Activated naive CD8-positive, alpha-beta T cell treated with anti-CD3 and anti-CD28 coated beads, Interleukin-2, amount 10 ng/mL, durations not matched to agents 7 days and 5 days (primary cell): ENCODE measurements at places on chromosomes 16 and 17. TPM values are rescaled to one million over a fixed set of nuclear protein-coding genes. Genes with fewer than 3 reads are reported as not detected.

GRCh38 chr17:40563220-40564052, 1.8 kb downstream of the CCR7 start:
- H3K27me3 ChIP-seq: no peaks in the 10 kb centered on the region
- peak overlapping the region; percentile 97 for H3K4me3 ChIP-seq
- peak overlapping the region; percentile 99 for H3K27ac ChIP-seq
- H3K36me3 ChIP-seq: peaks cover 66% of the 10 kb centered on the region

GRCh38 chr17:1190751-1191331, 11.1 kb upstream of the ABR start:
- no peak overlapping the region for H3K4me3 ChIP-seq
- no peak overlapping the region for H3K27ac ChIP-seq
- no peak for DNase-seq
- H3K4me1 ChIP-seq: peaks cover 24% of the 10 kb centered on the region
- no peaks in the 10 kb centered on the region for H3K36me3 ChIP-seq

DNA sequence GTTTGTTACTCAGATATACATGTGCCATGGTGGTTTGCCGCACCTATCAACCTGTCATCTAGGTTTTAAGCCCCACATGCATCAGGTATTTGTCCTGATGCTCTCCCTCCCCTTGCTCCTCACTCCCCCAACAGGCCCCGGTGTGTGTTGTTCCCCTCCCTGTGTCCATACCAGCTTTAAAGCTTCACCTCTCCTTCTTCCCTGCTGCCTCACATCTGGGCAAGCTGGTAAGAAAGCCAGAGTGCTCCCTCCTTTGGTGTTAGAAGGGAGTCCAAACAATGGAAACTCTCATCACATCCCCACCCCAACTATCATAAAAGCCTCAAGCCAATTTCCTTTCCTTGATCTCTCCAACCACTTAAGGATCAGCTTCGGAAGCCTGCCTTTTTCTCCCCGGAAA, 1115.6 kb upstream of the GOT2 start:
- H3K4me1 ChIP-seq: no peaks in the 10 kb centered on the region
- H3K4me3 ChIP-seq: no peak overlapping the region
- H3K36me3 ChIP-seq: no peaks in the 10 kb centered on the region
- DNase-seq: no peak
- no peaks in the 10 kb centered on the region for H3K27me3 ChIP-seq

DNA sequence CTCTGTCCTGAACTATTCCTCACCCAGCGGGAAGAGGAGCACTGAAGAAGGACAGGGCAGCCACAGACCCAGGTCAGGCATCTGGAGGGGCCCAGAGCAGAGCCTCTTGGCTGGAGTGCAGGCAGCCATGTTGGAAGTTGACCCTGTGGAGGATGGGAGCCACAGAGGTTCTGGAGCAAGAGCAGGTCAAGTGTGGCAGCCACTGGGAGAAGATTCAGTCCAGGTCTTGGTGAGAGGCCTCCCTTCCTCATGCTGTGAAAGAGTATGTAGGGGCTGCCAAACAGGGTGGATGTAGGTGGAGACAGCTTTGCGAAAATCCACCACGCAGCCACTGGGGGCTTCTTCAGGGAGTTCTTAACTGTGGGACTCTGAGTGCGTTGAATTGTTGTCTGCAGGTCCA, 590 bp upstream of the CD79B start:
- H3K4me3 ChIP-seq: peak overlapping the region; percentile 94
- H3K36me3 ChIP-seq: peaks cover 3% of the 10 kb centered on the region
- peaks cover 6% of the 10 kb centered on the region for H3K27me3 ChIP-seq

DNA sequence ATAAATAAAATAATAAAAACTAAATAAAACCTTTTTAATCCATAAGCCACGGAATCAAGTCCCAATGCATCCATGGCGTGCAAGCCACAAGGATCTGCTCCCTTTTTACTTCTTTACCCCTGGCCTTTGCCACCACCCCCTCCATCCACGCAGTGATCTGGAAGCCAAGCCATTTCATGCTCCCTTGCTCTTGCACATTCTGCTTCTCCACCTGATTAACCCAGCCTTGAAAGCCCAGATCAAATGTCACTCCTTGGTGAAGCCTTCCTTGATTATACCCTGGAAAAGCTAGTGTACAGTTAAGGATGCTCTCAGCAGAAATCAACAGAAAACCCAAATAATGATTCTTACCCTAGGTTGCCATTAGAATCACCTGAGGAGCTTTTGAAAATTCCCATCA, 9.9 kb downstream of the LRRC3C start:
- H3K27ac ChIP-seq: no peak overlapping the region
- H3K36me3 ChIP-seq: no peaks in the 10 kb centered on the region
- H3K27me3 ChIP-seq: peaks cover 2% of the 10 kb centered on the region
- no peak for DNase-seq
- H3K4me1 ChIP-seq: peaks cover 16% of the 10 kb centered on the region

DNA sequence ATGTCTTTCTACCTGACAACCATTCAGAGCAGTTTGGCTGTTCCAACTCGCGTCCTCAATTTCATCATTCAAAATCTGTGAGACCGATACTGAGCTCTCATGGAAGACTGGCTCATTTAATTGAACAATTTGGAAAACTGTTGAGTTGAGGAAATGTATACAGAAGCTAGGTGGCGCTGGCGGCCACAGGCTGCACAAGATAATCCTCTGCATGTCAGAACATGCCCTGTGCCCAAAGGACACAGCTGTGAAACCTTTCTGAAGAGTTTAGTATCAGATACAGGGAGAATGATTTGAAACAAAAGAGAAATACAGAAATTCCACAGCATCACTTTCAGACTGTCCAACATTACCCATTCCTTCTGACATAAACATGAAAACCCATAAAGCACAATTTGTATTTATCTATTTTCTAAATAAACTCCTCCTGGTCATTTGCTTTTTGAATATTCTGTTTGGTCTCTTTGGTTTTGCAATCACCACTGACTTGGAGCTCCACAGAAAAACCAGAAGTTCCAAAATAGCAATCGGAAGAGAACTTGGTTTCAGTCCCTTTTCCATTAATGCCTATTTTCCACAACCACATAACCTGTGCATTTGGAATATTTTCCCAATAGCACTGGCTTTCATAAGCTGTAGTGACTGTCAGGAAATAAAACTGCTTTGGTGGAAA, 192.8 kb downstream of the MAP2K6 start:
- peak; percentile 54 for DNase-seq
- H3K4me1 ChIP-seq: peaks cover 28% of the 10 kb centered on the region
- no peak overlapping the region for H3K4me3 ChIP-seq
- H3K27me3 ChIP-seq: no peaks in the 10 kb centered on the region
- H3K36me3 ChIP-seq: no peaks in the 10 kb centered on the region

GRCh38 chr16:66953462-66954096, 7.5 kb upstream of the CES3 start:
- H3K36me3 ChIP-seq: no peaks in the 10 kb centered on the region
- H3K4me1 ChIP-seq: peaks cover 6% of the 10 kb centered on the region
- no peak overlapping the region for H3K4me3 ChIP-seq
- DNase-seq: no peak
- peaks cover 42% of the 10 kb centered on the region for H3K27me3 ChIP-seq
- no peak overlapping the region for H3K27ac ChIP-seq

GRCh38 chr16:77917971-77918370, 104.4 kb upstream of the CLEC3A start:
- H3K36me3 ChIP-seq: no peaks in the 10 kb centered on the region
- no peak for DNase-seq
- no peak overlapping the region for H3K27ac ChIP-seq
- no peaks in the 10 kb centered on the region for H3K27me3 ChIP-seq
- no peaks in the 10 kb centered on the region for H3K4me1 ChIP-seq

HSF4 gene
- total RNA-seq: 76.8 TPM

- DNase-seq: no peak
- peaks cover 28% of the 10 kb centered on the region for H3K4me1 ChIP-seq
- peaks cover 10% of the 10 kb centered on the region for H3K36me3 ChIP-seq
- H3K4me3 ChIP-seq: no peak overlapping the region
- H3K27ac ChIP-seq: no peak overlapping the region
Observed at GRCh38 chr17:42005166-42005565, 12.1 kb downstream of the DNAJC7 start.

P2RX1 gene
- total RNA-seq: 1.00 TPM

DNA sequence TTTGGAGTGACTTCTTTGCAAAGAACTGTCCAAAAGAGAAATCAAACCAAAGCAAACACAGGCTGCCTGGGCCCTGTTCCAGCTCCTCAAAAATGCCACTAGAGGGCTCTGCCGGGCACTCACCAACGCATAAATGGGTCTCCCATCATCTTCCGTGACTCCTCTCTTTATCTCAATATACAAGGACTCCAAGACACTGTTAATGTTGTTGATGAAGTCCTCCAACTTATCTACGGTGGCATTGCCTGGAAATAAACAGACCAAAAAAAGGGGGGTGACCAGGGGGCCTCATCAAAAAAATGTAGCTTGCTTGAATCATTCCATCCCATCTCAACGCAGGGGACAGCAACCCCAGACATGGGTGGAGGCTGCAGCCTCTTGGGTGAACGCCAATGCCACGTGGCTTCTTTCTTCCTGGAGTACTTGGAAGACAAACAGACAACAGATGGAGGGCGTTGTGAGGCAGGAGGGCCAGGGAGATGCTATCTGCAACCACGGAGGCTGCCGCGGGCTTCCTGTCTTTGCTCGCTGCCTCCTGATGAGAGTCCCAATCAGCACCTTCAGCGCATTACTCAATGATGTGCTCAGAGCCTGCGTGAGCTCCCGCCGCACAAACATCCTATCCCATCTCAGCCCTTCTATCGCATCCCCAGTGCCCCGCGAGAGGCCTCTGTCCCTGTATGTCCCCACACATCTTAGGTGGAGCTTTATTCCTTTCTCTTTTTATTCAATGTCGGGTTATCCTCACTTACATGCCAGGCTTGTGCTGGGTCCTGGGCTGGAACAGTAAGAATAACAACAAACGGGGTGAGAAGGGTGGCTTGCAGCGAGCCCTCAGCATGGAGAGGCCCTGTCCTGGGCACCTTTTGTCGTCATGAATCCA, 32.0 kb downstream of the KDM8 start:
- peak; percentile 84 for DNase-seq
- peaks cover 84% of the 10 kb centered on the region for H3K4me1 ChIP-seq
- peak overlapping the region; percentile 100 for H3K27ac ChIP-seq
- H3K36me3 ChIP-seq: peaks cover 14% of the 10 kb centered on the region
- no peaks in the 10 kb centered on the region for H3K27me3 ChIP-seq
- peak overlapping the region; percentile 76 for H3K4me3 ChIP-seq

PPP1R1B gene
- not detected for total RNA-seq

- H3K4me1 ChIP-seq: peaks cover 6% of the 10 kb centered on the region
- DNase-seq: peak; percentile 6
- H3K27ac ChIP-seq: no peak overlapping the region
- H3K27me3 ChIP-seq: no peaks in the 10 kb centered on the region
- H3K36me3 ChIP-seq: peaks cover 82% of the 10 kb centered on the region
Observed at GRCh38 chr16:84475643-84476240, 28.7 kb downstream of the MEAK7 start.

- peaks cover 11% of the 10 kb centered on the region for H3K4me1 ChIP-seq
- peak; percentile 87 for DNase-seq
- peak overlapping the region; percentile 53 for H3K4me3 ChIP-seq
Observed at GRCh38 chr17:2814481-2815341, 18.5 kb downstream of the RAP1GAP2 start.

CDRT15L2 gene
- total RNA-seq: not detected

DNA sequence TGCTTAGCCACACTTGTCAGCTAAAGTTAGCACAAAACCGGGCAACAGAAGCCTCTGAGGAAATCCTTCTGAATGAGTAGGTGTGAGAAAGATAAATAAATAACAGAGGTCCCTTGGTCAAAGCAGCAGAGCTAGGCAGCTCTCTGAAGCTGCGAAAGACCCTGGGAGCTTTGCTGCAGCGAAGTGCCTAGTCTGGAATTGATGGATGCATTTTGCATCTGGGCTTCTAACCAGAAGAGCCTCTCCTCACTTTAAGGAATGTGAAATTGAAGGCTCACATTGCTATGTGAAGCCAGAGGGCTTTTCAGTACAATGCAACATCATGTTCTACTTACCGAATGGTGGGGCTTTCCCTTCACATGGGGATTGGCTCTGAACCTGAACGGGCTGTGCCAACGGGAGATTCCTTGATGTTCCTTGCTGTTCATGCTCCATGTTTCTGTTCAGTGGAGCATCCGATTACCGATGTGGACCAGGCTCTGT, 274.6 kb downstream of the HS3ST3B1 start:
- no peak overlapping the region for H3K4me3 ChIP-seq
- H3K27me3 ChIP-seq: no peaks in the 10 kb centered on the region
- no peaks in the 10 kb centered on the region for H3K36me3 ChIP-seq
- no peak overlapping the region for H3K27ac ChIP-seq
- DNase-seq: no peak
